NCI-H774 (cell line): ENCODE measurements at places on chromosomes 13 and 19.

- DNase-seq: no peak
Measured at GRCh38 chr13:20151016-20151415, 9.8 kb downstream of the GJA3 start.

GRCh38 chr19:49104229-49104864, 9.8 kb upstream of the LIN7B start:
- no peak for DNase-seq

GRCh38 chr13:49370371-49370770, 73.5 kb downstream of the CAB39L start:
- no peak for DNase-seq

- no peak for DNase-seq
Measured at GRCh38 chr19:45419396-45419795, 4.3 kb downstream of the ERCC1 start.

- DNase-seq: peak; percentile 7
Measured at GRCh38 chr13:60431108-60431700, 34.2 kb downstream of the TDRD3 start.
